ENCODE measurements at places on chromosomes 1 and 21.

GRCh38 chr1:63674238-63674864 lies 81.1 kb downstream of the PGM1 start:
- DNase-seq, result no peak

DNA sequence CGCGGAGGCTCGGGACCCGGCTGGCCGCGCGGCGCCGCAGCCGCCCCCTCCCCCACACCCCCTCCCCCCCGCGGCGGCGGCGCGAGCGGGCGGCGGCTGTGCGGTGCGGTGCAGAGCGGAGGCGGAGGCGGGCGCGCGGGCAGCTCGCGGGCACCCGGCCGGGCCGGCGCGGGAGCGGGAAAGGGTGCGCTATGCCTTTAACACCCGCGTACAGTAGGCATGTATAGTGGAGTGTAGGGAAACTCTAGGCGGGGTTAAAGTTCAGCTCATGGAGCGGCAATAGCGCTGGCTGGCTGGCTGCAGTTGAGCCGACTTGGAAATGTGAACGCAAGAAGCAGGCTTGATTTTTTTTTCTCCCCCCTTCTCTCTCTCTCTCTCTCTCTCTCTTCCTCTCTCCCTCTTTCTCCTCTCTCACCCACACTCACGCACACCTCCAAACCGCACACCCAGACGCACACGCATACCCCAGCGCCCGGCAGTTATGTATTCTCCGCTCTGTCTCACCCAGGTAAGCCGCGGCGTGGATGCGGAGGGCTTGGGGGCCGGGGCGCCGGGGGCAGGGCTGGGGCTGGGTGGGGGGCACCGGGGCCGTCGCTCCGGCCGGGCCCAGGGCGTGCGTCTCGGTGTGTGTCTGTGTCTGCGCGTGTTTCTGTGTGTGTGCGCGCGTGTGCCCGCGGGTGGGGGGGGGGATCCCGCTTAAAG lies at the start of gene NFIA:
NFIA (plus strand) TSS at position 251 of the 702 bp plus-strand sequence.
- DNase-seq, result no peak

GRCh38 chr1:67135354-67135753 lies 584 bp upstream of the C1orf141 start:
- DNase-seq, result no peak

DNA sequence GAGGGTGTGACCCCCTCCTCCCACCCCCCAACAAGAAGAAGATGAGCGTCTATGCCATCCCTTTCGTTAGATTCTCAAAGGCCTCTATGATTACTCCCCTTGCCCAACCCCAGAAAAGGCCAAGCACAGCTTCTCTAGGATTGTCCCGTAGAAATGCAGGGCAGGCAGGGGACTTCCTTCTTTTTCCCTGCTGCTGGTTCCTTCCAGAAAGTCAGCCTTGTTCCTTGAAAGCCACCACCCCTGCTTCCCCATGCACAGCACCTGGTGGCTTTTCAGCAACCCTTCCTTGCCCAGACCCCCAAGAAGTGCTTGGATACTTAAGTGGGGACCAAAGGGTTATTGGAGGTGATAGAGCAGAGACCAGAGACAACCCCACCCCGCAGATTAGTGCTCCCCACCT lies 75.1 kb downstream of the ARHGEF10L start:
- no peak for DNase-seq

- no peak for DNase-seq
Measured at GRCh38 chr1:61828805-61829204, 86.5 kb downstream of the PATJ start.

GRCh38 chr21:46110499-46111192 lies 12.7 kb downstream of the COL6A2 start:
- DNase-seq, result no peak

DNA sequence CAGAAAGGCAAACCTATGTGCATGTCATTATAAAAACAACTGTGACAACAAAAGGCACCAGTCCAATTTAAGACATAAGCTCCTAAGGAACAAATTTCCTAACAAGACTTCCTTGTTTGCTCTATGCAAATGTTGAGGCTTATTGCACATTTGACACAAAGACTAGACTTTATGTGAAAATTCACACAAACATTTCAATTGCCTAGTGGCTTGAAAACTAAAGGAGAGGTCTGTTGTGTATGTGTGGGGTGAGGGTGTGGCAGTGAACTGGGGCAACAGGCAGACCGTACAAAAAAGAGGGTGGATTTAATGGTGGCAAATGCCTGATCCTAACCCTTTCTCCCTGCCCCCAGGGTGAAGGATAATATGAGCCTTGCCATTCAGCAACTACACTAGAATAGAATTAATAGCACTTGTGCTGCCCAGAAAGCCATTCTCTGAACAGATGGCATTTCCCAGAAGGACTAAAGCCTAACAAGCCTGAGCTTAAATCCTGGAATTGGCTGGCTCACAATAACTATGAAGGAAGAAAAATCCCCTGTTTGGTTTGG lies 73.9 kb downstream of the GLUL start:
- DNase-seq, result no peak

GRCh38 chr21:43591571-43591970 lies 67.7 kb downstream of the HSF2BP start:
- no peak for DNase-seq

GRCh38 chr1:229430761-229431283 lies 3.1 kb downstream of the ACTA1 start:
- peak; percentile 31 for DNase-seq

- no peak for DNase-seq
Measured at GRCh38 chr1:15326691-15327588, 79.9 kb downstream of the FHAD1 start.

GRCh38 chr1:178818416-178818815 lies 52.5 kb downstream of the ANGPTL1 start:
- DNase-seq, result no peak

DNA sequence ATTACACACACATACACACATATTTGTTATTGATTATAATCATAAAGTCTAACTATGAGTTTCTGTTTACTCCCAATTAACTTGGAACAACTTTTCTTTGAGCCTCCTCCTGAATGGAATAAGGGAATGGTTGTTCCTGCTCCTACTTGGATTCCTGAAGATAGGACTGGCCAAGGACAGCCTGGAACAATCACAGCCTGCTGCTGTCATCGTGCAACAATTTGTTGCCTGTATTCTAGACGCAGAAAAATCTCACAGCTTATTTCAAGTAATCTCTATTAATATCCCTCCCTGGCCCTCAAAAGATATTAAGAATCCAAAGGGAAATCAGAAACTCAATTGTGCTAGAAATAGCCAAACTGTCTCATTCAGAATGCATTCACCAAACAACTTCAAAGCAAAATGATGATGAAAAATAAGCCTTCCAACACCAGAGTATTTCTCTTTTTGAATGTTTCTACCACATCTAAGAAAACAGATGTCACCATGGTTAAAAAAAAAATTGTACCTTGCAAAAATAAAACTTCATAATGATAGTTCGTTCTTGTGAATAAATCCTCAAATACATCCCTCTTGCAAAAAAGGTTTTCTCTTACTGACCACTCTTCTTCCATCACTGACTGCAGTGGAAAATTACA lies 30.9 kb downstream of the RCAN1 start:
- no peak for DNase-seq

Data from activated CD8-positive, alpha-beta memory T cell treated with anti-CD3 and anti-CD28 coated beads for 1 hour (primary cell).